Head of caudate nucleus (tissue), 42 donors: ENCODE measurements at places on chromosomes 2 and 18.

DNA sequence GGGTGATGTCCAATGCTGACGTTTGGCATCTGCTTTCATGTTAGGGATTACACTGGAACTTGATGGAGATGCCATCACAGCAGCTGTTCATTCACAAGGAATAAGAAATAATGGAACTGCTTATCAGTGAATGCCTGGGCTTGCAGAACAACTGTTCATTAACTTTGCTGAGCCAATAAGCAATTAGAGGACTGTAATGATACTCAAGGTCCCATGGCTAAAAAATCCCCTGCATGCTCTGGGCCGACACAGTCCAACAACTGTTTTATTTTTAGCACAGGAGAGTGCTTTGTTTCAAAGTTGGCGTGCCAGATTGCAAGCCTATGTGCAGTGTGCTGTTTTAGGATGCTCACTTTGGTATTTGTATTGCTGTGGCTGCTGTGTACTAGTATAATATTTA, 408.0 kb upstream of the RGPD4 start:
- DNase-seq = no peak

DNA sequence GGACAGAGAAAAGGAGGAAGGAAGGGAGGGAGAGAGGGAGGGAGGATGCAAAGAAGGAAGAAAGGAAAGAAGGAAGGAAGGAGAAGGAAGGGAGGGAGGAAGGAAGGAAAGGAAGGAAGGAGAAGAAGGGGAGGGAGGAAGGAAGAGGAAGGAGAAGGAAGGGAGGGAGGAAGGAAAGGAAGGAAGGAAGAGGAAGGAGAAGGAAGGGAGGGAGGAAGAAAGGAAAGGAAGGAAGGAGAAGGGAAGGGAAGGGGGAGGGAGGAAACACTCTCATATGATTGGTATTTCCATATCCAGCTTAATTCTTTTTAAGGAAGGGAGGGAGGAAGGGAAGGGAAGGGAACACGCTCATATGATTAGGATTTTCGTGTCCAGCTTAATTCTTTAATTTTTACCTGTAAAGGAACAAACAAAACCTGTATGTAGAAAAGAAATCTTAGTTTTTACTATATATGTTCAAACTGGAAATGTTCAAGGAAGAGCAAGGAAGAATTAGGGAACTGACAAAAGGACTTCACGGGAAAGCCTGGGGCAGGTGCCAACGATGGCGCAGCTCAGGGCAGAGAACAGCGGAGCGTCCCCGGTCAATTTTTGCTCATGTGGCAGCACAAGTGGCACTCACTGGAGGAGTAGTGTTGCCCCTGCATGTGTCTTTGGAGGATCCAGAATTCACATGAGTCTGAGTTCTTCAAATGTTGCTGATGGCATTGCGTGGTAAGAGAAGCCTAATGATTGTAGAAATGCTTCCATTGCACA, 228.6 kb downstream of the ZNF516 start:
- DNase-seq = no peak

- DNase-seq = no peak
These were observed 397.6 kb upstream of the LRATD1 start for GRCh38 chr2:14234911-14235310.

DNA sequence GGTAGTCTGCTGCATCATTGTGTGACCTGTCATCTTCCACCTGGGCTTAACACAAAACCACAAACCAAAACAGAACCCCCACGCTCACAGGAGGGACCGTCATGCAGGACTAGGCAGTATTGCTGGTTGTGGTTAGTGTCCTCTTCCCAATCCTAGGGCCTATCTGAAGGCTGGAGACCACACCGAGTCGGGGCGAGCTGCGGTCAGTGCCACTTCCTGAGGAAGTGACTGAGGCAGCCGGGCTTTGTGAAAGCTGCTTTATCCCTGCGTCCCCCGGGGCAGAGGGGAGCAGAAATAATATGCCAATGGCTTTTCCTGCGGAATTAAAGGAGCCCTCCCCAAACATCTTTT, 22.9 kb downstream of the ZNF532 start:
- peak; percentile 51 for DNase-seq

GRCh38 chr2:143474586-143474985, 345.4 kb downstream of the ARHGAP15 start:
- no peak for DNase-seq

GRCh38 chr18:74204526-74205152, 56.3 kb downstream of the TIMM21 start:
- no peak for DNase-seq
